ENCODE measurements at places on chromosomes 16 and 17.

- no peak for DNase-seq
Observed at GRCh38 chr16:14501331-14502255, 128.5 kb downstream of the PARN start.

GRCh38 chr17:54736573-54736972 lies 164.1 kb upstream of the TOM1L1 start:
- no peak for DNase-seq

DNA sequence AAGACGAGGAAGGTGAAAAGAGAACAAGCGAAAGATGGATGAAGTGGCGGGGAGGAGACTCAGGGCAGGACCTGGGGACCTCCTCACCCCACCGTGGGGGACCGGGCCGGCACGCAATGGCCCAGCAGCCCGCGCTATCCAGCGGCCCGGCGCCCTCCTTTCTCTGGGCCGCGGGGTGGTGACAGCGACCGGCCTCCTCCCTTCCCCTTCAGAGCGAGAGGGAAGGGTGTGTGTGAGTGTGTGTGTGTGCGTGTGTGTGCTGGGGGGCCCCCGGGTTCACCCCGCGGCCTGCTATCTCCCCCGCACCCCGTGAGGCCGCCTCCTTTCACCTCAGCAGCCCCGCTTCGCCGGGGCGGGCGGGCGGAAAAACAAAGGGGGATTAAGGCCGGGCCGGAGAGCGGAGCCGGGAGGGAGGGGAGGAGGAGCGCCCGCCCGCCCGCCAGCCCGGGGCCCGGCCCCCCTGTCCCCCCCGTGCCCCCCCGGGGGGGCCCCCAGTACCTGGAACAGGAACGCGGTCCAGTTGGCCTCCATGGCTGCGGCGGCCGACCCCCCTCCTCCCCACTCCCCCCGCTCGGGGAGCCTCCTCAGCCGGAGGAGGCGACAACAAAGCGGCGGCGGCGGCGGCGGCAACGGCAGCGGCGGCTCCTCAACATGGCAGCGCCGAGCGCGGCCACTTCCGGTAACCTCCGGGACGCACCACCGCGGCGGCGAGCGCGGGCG lies at the start of gene VEZF1:
Gene VEZF1 (minus strand): TSS at position 674 of the 720 bp plus-strand sequence. CDS start 143 bp downstream, at position 531.
- DNase-seq = peak; percentile 57

DNA sequence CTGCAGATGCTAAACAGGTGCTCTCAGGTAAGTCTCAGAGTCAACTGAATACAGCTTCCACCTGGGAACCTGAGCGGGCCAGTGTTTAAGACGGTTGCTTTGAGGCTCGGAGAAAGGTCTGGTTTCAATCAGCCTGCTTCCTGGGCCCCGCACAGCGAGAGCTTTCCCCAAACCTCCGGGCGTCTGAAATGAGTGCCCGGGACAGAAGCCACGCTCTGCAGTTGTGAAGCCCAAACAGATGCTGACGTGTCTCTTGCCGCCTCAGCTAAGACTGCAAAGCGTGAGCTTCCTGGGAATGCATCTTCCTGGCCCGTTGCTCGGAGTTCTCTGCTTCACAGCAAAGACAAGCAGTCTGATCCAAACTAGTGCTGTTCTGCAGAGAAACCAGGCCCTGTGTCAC lies 36.7 kb downstream of the PLXDC1 start:
- DNase-seq = no peak

- no peak for DNase-seq
Observed at GRCh38 chr16:50539822-50540710, 8.1 kb upstream of the NKD1 start.
